G401 (cell line): ENCODE measurements at places on chromosomes 6 and 20.

- DNase-seq, result no peak
Measured at GRCh38 chr20:32238483-32239425, 31.1 kb downstream of the POFUT1 start.

GRCh38 chr6:79628466-79629288 lies 2.5 kb upstream of the SH3BGRL2 start:
- DNase-seq, result no peak

DNA sequence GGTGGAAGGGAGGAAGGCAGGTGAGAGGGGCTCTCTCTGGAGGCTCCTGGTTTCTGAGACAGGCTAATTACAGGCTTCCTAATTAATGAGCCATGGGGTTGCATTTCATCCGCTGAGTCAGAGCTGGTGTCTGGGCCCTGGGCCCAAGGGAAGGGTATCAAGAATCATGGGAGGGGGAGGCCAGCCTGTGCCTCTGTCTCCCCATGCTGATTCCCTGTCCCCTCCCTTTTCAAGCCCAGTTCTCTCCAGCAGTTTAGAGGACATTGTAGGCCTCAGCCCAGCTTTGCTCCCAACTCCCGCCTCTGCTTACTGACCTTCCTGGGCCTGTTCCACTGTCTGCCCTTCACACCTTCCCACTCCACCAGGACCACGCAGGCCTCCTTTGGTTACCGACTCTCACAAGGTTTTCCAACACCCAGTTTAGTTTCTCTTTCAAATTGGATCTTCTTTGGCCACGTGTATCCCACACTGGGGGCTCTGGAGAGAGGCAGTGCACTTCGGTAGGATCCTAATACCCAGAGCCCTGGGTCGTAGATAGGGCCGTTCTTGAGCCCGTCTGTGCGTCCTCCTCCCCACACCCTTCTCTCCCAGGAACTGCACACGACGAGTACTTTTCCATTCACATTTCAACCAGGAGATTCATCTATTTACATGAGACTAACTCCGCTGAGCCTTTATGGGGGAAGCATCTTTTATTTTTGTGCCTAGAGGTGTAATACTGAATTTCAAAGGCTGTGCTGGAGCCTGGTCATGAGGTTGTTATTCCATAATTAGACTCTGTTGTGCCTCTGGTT lies 18.2 kb upstream of the AVP start:
- DNase-seq, result no peak

DNA sequence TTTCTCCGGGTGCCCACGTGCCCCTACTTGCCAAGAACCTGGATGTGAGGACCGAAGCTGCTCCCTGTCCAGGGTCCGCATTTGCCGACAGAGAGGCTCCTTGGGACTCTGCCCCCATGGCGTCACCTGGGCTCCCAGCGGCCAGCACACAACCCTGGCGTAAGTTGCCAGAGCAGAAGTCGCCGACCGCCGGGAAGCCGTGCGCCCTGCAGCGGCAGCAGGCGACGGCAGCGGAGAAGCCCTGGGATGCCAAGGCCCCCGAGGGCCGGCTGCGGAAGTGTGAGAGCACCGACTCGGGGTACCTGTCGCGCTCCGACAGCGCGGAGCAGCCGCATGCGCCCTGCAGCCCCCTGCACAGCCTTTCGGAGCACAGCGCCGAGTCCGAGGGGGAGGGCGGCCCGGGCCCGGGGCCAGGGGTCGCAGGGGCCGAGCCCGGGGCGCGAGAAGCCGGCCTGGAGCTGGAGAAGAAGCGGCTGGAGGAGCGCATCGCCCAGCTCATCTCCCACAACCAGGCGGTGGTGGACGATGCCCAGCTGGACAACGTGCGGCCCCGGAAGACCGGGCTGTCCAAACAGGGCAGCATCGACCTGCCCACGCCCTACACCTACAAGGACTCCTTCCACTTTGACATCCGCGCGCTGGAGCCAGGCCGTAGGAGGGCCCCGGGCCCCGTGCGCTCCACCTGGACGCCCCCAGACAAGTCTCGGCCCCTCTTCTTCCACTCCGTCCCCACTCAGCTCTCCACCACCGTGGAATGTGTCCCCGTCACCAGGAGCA lies 28.3 kb downstream of the ZNF831 start:
- no peak for DNase-seq

DNA sequence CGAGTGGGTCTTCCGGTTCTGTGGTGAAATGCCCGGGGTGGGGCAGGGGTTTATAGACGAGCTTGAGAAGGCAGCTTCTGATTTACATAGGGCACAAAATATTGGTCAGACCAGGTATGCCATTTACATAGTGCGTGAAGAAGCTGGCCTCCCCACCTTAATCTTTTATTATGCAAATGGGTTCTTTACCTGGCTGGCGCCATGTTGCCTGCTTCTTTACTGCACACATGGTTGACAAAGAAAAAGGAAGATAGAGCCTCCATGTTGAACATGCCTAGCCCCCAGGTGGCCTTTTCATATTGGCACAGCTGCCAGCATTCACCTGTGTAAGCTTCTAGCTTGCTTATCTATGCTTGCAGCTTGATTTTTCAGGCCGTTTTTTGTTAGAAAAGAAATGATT lies 276.2 kb downstream of the PHACTR1 start:
- DNase-seq, result no peak
